Right lung (tissue), 10 donors: ENCODE measurements at places on chromosomes 1 and 21.

DNA sequence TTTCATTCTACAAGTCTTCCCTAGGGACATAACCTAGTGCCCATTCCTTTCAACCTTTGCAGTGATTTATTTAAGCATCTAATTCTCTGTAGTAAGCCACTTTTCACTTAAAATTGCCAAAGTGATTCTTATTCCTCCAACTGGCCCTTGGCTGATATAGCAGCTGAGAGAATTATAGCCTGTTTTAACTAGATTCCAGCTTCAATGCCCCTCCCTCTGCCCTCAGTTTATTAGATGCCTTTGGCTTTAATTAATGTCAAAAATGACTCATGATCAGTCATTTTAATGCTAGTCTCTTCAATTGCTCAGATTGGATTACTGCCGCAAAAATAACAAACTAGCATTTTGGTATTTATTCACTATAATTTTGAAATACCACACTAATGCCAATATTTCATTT is 145.4 kb upstream of the KCTD3 start:
- DNase-seq = no peak

- no peak for DNase-seq
These were observed 1.6 kb downstream of the SLC19A2 start for GRCh38 chr1:169484101-169484500.

DNA sequence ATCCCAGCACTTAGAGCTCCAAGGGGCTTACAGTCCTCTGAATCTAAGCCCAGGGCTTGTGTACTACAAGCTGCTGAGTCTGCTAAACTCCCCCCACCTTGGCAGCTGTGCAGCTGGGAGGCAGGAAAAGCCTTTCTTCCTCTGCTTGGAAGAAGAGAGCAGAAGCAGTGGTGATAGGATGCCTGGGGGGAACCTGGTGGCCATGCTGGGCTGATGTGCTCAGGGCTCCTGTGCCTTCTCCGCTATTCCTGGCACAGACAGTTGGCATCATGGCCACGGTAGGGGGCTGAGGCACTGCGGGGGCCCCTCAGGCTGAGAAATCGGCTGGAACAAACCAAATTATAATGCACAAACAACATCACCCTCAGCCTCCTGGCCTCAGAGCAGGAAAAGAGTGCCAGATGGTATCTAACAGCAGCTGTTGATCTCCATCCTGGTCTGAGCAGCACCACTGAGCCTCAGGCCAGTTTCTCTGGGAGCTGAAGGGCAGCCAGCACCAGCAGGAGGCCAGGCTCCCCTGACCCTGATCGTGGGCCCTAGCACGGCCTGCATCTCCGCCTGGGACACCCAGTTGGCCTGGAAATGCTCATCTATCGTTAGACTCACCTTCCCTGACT is 35.8 kb downstream of the ECE1 start:
- peak; percentile 81 for DNase-seq

DNA sequence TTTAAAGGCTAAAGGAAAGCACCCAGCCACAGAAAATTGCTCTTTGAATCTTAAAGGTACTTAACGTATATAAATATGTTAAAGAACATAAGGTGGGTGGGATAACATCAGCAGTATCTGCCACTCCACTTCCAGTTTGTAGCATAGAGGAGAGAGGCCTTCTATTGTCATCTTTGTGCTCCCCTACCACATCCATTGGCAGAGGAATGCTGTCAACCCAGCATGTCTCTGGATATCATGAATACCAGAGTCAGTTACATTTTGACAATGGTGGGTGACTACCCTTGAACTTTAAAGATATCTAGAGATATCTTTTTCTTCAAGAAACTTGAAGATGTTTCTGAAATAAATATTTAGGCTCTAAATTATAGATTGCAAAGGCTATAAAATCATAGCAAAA is 283.2 kb upstream of the LRRC7 start:
- DNase-seq = no peak

DNA sequence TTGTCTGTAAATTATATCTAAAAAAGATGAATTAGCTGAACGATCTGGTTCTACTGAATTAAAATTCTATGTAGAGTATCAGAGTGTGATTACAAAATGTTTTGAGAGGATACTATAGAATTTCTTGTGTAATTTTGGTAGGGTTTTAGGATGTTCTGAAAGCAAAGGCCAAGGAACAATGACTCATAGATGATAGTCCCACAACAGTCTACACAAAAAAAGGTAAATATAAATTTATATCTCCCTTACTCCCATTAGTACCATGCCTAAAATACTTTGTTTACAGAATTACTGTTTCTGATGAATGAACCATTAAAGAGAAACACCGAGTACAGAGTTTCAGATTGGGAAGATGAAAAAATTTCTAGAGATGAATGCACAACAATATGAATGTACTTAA is 9.5 kb downstream of the EDEM3 start:
- no peak for DNase-seq

GRCh38 chr21:29326914-29327554 is 28.3 kb downstream of the BACH1 start:
- DNase-seq = no peak

DNA sequence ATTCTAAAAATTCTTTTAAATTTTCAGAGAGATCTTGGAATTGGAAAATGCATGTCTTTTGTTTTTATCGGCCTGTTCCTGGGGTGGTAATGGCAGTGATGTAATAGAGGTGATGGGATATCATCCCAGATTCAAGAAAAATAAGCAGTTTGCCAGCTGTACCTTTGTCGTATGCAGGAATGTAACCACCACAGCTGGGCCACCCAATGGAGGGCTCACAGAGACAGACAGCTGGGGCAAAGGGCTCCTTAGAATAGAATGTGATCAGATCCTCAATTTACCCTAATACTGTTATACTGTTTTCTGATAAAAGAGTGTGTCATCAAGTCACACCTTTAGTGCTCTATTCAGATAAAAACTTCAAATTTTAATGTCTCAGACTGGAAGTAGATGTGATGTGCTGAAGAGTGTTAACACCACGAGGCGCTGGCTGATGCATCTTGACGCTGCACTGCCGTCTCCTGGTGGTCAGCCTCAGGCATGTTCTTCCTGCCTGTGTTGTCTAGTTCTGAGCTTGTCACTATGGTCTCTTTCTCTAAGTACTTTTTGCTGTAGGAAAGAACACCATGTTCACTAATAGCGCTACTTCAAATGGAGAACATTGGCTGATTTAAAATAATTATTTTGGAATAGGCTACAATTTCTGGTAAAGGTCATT is 78.8 kb downstream of the C1orf21 start:
- DNase-seq = no peak

GRCh38 chr1:155167166-155168104 is 5.7 kb downstream of the KRTCAP2 start:
- DNase-seq = no peak

- no peak for DNase-seq
These were observed 38.1 kb upstream of the SCYL3 start for GRCh38 chr1:169931795-169932231.

- no peak for DNase-seq
These were observed 8.1 kb downstream of the CACNA1S start for GRCh38 chr1:201104141-201104540.

DNA sequence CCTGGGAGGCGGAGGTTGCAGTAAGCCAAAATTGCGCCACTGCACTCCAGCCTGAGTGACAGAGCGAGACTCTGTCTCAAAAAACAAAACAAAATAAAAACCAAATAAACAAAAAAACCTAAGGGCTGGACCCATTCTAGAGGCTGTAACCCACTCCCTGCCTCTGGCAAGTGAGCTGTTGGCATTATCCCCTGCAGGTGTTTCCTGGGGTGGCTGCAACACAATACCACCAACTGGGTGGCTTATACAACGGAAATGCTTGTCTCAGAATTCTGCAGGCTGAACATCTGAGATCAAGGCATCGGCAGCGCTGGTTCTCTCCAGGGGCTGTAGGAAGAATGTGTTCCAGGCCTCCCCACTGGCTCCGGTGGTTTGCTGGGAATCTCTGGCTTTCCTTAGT is 15.2 kb downstream of the LRRC38 start:
- no peak for DNase-seq

DNA sequence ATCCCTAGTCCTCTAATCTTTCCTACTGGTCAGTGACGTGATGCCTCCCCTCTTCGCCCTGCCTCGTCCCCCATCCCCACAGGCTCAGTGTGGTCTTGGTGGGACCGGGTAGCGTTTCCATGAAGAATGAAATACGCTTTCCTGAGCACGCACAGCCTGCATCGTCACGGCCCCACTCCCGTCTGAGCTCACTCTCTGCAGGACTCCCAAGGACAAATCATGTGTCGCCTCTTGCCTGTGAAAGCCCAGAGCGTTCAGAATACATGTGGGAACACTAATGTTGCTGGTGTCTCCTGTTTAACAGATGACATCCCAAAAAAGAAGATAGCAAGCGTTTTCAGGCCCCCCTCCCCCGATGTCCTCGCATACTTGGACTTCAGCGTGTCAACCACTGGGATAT is 49.2 kb downstream of the S100B start:
- DNase-seq = no peak

DNA sequence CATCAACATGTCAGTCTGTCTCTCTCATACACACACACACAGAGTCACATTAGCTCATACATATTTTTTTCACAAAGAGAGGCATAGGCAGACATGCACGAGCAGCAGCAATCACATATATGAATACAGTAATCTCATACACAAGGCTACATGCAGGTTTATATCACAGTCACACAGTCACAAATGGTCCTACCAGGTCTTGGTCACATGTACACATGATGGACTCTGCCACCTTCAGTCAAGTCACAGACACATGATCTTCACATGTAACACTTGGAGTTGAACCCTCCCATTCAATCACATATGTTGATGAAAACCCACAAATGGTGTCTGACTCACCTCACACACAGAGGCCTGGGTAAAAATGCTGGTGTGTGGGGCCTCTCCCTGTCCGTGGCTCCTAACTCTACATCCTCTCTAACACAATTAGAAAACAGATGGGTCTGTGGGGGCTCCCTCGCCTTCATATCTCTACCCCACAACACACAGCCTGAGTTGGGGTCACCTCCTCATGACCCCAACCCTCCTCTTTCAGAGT is 27.9 kb downstream of the RIMS3 start:
- DNase-seq = no peak

DNA sequence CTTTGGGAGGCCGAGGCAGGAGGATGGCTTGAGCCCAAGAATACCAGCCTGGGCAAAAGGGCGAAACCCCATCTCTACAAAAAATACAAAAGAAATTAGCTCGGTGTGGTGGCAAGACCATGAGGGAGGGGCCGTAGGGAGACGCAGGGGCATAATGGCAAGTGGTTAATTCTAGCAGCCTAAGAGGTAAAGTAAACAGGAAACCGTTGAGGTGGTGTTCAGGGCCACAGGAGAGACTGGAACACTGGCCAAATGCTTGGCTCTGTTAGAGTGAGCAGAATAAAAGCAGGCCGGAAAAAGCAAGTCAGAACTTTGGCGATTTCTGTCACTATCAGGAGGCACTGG is 89.2 kb downstream of the RIPK4 start:
- no peak for DNase-seq

GRCh38 chr1:66302184-66302742 is 231.7 kb upstream of the SGIP1 start:
- no peak for DNase-seq

GRCh38 chr1:94578856-94579255 is 37.3 kb upstream of the F3 start:
- DNase-seq = no peak

DNA sequence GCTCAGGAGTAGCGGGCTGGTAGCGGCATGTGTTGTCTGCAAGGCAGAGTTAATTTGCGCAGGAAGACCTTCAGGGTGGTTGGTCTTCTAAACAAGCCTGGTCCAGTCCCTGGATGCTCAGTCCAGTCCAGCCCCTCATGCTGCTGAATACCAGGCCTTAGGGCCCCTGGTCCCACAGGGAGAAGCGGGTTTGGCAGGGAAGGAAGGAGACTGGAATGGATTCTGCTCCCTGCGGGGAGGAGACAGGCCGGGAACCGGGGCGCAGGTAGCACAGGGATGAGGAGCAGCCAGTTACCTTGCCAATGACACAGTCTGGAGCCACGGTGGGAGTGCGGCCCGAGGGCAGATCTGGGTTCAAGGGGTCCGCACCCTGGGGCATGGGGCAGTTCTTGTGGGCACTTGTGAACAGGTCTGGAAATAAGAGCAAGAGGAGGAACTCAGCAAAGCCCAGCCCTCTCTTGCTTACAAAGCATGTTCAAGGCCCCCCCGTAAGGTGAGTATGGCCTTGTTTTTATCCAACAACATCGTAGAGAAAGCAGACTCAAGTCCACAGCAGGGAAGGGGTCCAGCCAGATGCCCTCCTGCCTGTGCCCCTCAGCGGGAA is 10.1 kb downstream of the FAM131C start:
- DNase-seq = no peak

DNA sequence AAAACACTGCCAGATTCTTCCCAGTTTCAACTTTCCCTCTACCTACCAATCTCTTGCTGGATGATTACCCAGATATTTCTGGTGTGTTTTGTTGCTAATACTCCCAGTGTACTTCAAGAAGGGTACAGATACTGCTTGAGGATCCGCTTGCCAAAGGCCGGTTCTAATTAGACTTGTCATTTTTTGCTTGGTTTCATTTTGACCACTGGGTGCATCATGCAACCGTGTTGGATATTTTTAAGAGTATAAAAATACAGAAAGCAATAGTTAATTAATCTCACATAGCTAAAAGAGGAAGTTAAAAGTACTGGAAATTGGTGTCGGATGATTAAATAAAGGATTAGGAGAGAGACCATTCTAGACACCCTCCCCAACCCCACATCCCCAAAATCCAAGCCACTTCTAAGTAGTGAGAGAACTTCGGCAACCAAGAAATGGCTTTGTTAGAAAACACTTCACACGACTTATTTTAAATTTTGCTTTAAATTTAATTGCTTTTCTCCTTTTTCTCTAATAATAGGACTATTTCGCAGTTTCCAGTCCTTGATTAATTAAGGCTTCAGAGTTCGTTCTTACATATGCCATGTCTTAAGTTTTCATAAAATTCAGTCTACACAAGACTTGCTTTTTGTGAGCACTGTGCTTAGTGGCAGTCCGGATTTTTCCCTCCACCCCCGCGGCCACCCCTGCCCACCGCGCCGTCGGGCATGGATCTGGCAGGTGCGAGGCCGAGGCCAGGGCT is 2.5 kb upstream of the CDKN2C start:
- DNase-seq = no peak

GRCh38 chr1:158191299-158191698 is 10.6 kb downstream of the CD1D start:
- no peak for DNase-seq

DNA sequence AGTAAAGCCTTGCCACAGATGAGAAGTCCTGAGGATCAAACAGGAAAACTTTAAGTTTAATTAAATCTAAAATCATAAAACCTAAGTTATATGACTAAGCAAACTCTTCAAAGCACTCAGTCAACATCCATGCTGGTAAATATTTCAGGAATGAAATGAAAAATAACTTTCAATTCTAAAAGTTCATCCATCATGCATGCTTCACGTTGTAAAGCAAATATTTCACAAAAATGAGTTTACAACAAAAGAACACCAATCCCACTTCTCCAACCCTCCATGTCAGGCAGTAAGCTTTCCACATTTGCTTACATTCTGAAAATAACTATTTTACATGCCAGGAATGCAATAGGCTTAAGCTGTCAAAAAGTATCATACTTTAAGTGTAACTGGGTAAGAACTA is 16.8 kb downstream of the APP start:
- DNase-seq = no peak
